ENCODE measurements at places on chromosomes 1 and 21. TPM values are rescaled to one million over a fixed set of nuclear protein-coding genes. Genes with fewer than 3 reads are reported as not detected.

The MIXL1 gene
- not detected for total RNA-seq

The ZYG11A gene
- 0.31 TPM for total RNA-seq

The LCA5L gene
- total RNA-seq: not detected

The VWA5B1 gene
- not detected for total RNA-seq

The ORC1 gene
- 2.4 TPM for total RNA-seq

The FAAP20 gene
- 11.0 TPM for total RNA-seq

The DTL gene
- 0.52 TPM for total RNA-seq

The RPS6KA1 gene
- 49.2 TPM for total RNA-seq

The KIAA0040 gene
- 17.2 TPM for total RNA-seq

The FMO5 gene
- 3.5 TPM for total RNA-seq

The DYRK1A gene
- 316 TPM for total RNA-seq

The KCNA3 gene
- 143 TPM for total RNA-seq

Data from mononuclear cell (primary cell).